Stimulated activated CD8-positive, alpha-beta memory T cell treated with anti-CD3 and anti-CD28 coated beads, Interleukin-4, amount 100 ng/mL, for 4 hours (primary cell): ENCODE measurements at places on chromosomes 7 and 10.

DNA sequence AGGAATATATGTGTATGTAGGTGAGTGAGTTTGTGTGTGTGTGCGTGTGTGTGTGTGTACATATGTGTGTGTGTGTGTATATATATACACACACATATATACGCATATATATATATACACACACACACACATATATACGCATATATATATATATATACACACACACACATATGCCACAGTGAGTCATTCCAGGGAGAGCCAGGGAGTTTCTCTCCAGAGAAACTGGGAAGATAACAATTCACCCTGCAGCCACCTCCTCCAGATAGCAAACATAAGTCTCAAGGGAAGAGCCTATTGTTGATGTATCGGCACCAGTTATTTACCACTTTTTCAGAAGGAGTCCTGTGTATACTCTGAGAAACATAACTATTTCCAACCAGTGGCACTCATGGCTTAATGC is 102.3 kb upstream of the STK17A start:
- no peak for DNase-seq

DNA sequence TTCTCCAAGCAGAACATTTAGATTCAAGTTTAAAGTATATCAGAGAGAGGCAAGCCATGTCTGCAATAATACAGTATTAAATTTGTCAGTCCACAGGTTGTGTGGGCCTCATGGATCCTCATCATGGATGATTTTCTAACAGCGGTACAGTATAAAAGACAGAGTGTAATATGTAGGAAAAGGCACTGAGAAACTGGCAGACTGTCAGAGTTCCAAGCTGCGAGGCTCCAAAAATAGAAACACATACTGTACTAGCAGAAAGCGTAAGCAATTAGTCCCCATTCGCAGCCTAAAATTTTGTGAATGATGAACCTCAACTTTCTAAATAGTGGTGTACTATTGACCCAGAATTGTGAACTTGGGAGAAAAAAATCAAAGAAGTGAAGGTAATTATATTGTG is 933.3 kb downstream of the XPNPEP1 start:
- DNase-seq = no peak

- DNase-seq = no peak
Measured at GRCh38 chr7:11707606-11708193, 124.3 kb downstream of the THSD7A start.

- no peak for DNase-seq
Measured at GRCh38 chr7:128231021-128231420, 10.1 kb upstream of the LEP start.

DNA sequence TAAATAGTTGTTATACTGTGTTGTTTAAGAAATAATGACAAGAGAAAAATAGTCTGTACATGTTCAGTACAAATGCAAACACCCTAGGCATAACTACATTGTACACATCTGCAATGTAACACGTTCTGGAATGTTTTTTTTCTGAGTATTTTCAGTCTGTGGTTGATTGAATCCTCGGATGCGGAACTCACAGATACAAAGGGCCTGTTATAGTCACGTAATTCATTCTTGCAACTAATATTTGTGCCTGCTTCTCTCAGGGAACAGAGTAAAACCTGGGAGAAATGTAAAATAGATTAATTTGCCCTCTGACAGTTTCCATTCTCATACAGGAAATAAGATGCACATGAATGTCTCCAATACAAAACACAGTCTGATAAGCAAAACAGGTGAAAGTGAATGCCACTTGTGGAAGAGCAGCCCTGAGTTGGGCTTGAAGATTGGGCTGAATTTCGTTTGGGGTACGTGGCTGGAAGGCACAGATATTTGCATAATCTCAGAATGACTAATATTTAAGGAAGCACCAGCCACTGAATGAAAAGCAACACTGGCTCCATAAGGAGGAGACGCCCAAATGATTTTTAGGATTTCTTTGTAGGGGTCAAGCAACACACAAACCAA is 19.1 kb downstream of the DENND2A start:
- no peak for DNase-seq

DNA sequence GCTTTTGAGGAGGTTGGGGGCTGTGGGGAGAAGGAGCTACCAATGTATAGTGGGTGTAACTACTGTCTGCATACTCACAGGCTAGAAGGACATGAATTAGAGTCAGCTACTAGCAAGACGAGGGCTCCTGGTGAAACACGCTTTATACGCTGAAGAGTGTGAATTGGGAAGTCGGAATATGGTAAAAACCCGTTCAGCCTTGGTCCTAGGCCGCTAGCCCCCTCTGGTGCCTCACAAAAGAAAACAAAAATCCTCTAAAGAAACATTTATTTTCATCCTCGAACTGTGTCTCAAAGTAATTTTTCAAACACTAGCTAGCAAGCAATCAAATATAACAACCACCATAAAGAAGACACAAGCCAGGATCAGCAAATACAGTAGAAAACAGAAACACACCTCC is 338.1 kb upstream of the SEMA3C start:
- no peak for DNase-seq

DNA sequence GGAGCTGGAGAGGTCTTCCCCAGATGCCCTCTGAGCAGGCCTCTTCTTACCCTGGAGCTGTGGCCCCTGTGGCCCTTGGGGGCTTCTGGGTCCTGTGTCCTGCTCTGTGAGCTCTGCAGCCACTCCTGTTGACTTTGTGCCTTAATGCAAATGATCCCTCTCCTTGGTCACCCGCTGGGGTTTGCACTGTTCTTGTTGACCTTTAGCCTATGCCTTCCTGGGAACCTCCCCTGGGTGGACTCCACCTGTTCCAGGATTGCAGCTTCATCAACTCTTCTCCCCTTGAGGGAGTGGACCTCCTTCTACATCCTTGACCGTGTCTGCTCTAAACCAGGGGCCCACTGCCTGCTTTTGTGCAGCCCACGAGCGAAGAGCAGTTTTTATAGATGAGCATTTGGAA is 58.6 kb upstream of the CTBP2 start:
- no peak for DNase-seq

GRCh38 chr10:100184426-100184825 is 1.4 kb downstream of the ERLIN1 start:
- no peak for DNase-seq

DNA sequence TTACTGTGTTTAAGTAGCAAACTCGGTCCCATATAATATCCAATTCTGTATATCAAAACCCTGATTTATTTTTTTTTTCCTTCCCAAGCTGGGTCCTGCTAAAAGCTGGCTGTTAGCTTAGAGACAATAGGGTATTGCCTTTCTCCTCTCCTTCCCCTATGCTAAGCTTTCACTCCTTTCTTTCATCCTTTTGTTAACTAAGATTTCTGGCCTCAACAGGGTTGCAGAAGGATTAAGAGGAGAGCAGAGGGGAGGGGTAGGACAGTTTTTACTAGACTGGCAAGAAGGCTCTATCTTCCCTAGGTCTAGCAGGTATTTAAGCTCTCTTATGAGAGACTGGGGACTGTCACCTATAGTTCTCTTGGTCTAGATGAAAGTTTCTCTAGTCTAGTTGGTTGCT is 229.2 kb downstream of the KCND2 start:
- no peak for DNase-seq

DNA sequence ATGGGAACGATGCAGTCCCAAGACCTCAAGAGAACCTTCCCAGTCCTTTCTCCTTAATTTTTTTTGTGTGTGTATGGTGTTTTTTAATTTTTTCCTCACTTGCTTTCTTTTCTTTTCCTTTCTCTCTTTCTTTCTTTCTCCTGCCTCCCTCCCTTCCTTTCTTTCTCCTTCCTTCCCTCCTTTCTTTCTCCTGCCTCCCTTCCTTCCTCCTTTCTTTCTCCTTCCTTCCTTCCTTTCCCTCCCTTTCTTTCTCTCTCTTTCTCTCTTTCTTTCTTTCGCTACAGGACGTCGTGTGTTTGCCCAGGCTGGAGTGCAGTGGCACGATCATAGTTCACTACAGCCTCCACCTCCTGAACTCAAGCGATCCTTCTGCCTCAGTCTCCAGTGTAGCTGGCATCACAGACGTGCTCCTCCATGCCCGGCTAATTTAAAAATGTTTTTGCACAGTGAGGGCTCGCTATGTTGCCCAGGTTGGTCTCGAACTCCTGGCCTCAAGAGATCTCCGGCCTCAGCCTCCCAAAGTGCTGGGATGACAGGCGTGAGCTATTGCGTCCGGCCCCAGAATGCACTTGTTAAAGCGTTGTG is 709 bp upstream of the NIPSNAP2 start:
- DNase-seq = no peak

GRCh38 chr7:67619175-67619574 is 622.5 kb downstream of the TYW1 start:
- no peak for DNase-seq
